H1 (cell line): ENCODE measurements at places on chromosomes 16 and 17. TPM values are rescaled to one million over a fixed set of nuclear protein-coding genes. Genes with fewer than 3 reads are reported as not detected.

DNA sequence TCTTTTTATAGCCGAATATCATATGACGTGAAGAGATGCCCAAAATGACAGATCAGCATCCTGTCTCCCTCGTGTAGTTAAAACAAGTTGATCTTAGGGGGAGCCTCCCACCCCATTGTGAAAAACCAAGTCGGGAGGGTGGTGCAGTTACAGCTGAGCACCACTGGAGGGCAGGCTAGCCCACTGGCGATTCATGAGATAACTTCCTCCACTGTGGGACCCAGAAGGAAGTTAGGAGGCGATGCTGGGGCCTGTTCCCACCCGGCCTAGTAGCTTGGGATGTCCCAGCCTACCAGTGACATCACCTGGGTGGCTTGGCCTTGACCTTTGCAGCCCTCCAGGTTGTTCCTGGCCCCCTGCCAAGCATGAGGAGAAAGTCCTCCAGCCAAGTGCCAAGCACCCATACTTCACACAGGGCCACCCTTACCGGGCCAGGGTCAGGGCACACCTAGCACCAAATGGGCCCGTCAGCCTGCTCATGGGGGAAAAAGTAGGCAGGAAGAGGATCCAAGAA is 8.1 kb upstream of the CPNE2 start:
- DNase-seq = peak; percentile 88

DNA sequence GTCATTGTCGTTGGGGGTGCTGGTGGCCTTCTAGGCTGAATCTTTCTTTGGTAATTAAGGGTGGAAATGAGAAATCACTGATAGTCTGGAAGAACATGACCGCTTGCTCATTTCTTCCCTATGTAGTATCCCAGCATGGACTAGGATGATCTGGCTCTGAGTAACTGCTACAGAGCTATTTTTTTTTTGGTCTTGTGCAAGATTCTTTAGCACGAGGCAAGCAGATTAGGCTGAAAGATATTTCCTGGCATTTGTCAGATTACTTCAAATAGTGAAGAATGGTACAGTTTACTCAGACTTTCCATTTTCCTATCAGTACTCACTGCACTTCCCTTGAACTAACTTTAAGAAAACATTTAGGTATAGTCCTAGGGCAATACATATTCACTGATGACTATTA is 89.0 kb downstream of the SYCE1L start:
- no peak for DNase-seq

DNA sequence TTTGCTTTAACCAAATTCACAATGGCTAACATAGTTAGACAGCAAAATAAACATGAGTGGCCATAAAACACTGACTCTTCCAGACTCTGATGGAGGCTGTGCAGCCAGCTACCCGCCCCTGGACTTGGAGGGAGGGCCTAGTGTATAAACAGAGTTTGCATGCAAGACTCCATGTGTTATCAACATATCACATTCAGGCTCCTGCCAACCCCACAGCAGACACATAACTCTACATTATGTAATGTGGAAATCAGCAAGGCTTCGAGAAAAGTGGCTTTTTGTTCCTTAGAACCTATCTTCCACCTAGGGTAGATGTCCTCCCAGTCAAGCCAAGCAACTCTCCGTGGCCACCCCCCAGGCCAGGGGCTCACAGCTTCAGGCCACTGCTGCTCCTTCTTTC is 19.3 kb upstream of the SOX9 start:
- DNase-seq = no peak

Gene SCGB1C2
- total RNA-seq = not detected in 2 replicates

GRCh38 chr17:21282850-21283249 is 1.7 kb upstream of the MAP2K3 start:
- no peak for DNase-seq

Gene MGAT5B
- 8.2 and 9.3 TPM in 2 replicates for total RNA-seq

Gene CCT6B
- 0.48 and 1.3 TPM in 2 replicates for total RNA-seq

GRCh38 chr16:55621771-55622170 is 34.0 kb upstream of the SLC6A2 start:
- no peak for DNase-seq

- DNase-seq = no peak
Measured at GRCh38 chr16:81975637-81976036, 35.6 kb downstream of the SDR42E1 start.

Gene USP22
- 316 and 321 TPM in 2 replicates for total RNA-seq

Gene DERL2
- total RNA-seq = 58.4 and 67.5 TPM in 2 replicates

- DNase-seq = no peak
Measured at GRCh38 chr16:80627108-80627507, 86.3 kb downstream of the DYNLRB2 start.

DNA sequence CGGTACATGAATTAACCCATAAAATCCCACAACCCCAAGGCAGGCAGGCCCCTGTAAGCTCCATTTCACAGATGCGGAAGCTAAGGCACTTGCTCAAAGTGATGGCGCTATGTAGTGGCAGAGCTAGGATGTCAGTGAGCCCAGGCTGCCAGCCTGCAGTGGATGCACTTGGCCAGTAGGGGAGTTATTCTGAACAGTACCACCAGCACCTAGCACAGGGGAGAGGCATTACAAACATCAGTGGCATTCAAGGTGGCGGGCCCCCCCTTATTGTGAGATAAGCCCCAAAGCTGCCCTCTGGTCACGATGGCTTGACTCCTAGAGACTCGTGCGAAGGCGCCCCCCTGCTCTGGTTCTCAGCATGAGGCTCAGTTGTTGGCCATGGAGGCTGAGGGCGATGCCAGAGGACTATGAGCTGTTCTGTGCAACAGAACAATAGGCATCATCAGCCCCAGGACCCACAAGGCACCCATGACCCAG is 33.8 kb downstream of the GTF3C1 start:
- peak; percentile 79 for DNase-seq

- DNase-seq = no peak
Measured at GRCh38 chr17:63407741-63408330, 38.3 kb downstream of the CYB561 start.

- DNase-seq = no peak
Measured at GRCh38 chr17:35799942-35800341, 4.5 kb upstream of the MMP28 start.

- no peak for DNase-seq
Measured at GRCh38 chr17:16243801-16244567, 27.0 kb downstream of the PIGL start.

DNA sequence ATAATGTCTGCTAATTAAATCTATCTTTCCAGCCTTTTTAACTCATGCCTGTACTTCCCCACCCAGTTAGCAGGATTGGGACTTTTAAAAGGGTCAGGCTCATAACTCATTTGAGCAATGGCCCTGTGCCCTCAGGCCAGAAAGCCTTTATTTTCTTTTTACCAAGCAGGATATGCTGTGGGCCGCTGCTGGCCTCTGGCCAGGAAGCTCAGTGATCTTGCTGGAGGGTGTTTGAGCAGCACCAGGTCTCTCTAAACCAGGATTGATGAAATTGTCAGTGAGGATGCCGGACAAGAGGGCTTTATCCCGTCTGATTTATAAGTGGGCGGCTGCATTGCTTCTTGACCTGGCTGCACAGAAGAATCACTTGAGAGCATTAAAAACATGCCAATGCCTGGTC is 187.8 kb downstream of the RAB11FIP4 start:
- DNase-seq = no peak

Gene HCRT
- not detected in 2 replicates for total RNA-seq

Gene RAB26
- 4.3 and 5.3 TPM in 2 replicates for total RNA-seq

- no peak for DNase-seq
Measured at GRCh38 chr16:70706948-70707465, 21.2 kb upstream of the MTSS2 start.

Gene IGFBP4
- 105 and 109 TPM in 2 replicates for total RNA-seq

DNA sequence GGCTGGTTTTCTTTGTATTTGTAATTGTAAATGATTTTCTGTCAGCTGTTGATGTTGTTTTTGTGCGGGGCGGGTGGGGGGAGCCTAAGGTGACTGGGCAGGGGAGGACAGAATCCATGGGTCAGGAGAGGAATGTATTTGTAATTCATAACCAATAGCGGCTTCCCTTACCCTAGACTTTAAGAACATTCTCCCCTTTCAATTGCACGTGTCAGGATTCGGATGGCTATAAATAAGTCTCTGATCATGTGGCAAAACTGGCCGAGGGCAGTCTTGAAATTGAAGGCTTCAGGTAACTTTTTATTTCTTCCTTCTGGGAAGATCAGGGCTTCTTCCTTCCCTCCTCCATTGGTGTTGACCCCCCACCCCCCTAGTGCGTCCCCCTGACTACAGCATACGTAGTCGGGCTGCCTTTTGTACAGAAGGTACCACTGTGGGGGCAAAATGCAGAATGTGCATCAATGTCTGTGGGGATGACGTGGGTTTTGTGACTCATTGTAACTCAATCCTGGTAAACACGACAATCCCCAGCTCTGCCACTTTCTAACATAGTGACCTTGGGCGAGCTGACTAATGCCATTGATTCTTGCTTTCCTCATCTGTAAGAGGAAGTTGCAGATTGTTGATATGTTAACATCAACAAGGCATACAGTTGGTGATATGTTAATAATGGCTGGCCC is 16.2 kb downstream of the MARCHF10 start:
- no peak for DNase-seq

GRCh38 chr17:17467720-17468119 is 9.1 kb upstream of the MED9 start:
- DNase-seq = no peak

GRCh38 chr16:2090777-2091546 is 43.2 kb downstream of the TSC2 start:
- DNase-seq = peak; percentile 59

DNA sequence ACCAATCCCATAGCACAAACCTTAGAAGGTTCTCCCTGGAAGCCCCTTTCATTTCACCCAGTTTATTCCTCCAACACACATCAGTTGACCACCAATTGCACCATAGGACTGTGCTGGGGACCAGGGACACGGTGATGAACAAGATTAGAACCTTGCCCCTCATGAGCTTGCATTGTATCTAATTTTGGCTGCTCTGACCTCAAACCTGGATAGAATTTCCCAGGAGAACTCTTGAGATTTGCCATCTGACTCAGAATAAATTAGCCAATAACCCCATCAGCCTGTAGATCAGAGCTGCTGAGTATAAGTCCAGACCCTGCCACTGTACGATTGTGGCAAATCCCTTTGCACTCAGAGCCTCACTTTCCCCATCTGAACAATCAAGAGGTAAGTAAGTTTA is 52.1 kb downstream of the CDH11 start:
- no peak for DNase-seq

- DNase-seq = no peak
Measured at GRCh38 chr17:5832886-5833285, 237.3 kb upstream of the WSCD1 start.

Gene MAF
- 2.7 TPM in 2 replicates for total RNA-seq

GRCh38 chr17:55584055-55584685 is 72.9 kb upstream of the SMIM36 start:
- DNase-seq = no peak

DNA sequence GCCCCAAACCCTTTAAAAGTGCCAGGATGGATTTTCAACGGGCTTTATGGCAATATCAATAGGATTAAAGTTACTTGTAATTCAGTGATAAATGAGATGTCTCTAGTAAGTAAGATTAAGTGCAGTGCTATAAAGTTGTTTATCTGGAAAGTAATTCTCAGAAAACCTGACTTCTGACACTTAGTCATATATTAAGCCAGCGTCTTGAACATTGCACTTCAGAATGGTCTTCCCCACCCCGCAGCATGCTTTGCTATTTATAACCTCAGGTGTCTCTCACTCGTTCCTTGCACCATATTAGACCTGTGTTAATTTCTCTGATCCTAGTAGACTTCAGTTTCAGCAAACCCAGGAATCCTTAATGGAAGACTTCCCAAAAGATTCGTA is 2.1 kb upstream of the MAF start:
- no peak for DNase-seq

DNA sequence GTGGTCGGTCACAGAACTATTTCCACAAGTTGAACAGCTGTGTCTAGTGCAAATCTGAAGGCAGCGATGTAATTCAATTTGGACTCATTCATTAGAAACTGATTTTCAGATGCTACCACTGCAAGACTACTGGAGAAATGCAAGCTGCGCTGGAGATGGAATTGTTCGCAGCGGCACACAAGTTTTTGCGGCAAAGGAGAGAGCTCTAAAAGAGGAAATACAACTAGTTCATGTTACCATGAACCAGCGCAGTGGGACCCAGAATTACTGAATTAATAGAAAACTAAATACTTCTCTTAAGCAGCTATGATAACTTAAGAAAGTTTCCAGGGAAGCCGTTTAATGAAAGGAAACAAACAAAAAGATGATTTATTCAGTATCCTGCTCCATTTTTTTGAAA is 1.9 kb downstream of the CREBBP start:
- DNase-seq = no peak

GRCh38 chr17:77794846-77795245 is 163.7 kb upstream of the TNRC6C start:
- DNase-seq = no peak

GRCh38 chr16:68406458-68407152 is 41.7 kb downstream of the SMPD3 start:
- DNase-seq = no peak

DNA sequence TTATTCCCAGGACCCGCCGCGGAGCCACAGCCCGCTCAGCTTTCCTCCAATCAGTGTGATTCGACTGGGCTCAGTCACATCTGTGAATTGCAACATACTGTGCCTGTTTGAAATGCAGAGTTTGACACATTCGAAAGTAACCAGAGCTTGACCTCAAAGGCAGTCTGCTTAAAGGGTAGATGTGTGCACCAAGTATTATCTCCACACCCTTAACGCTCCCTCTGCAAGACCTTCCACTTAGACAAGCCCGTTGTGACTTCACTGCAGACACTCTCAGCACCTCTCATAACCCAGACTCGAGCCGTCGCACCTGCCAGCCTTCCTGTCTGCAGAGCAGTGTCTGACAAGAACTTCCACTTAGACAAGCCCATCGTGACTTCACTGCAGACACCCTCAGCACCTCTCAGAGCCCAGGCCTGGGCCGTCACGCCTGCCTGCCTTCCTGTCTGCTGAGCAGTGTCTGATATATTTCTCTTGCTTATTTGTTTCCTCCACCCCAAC is 3.7 kb downstream of the KLHDC4 start:
- DNase-seq = no peak

Gene RCVRN
- not detected in 2 replicates for total RNA-seq

Gene PLCG2
- 5.6 and 6.9 TPM in 2 replicates for total RNA-seq

DNA sequence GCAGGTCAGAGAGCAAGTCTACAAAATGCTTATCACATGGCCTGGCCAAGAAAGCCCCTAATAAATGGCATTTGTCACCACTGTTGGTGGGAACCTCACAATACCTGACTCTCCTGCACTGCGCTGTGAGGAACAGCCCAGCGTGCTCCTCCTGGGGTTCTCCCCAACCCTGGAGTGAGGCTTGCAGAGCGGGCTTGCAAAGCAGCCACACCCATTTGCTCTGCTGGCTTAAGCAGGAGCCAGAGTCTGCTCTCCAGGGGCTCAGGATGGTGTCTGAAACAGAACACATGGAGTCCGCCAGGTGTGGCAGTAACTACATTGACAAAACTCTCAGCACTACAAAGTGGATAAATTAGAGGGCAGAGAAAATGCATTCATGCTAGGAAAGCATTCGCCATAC is 331.0 kb upstream of the CCL2 start:
- DNase-seq = no peak

Gene KRT23
- total RNA-seq = not detected in 2 replicates

- DNase-seq = no peak
Measured at GRCh38 chr16:68973611-68974120, 130.3 kb downstream of the TANGO6 start.

Gene DOC2A
- 10.3 and 13.9 TPM in 2 replicates for total RNA-seq

- no peak for DNase-seq
Measured at GRCh38 chr17:58960068-58960467, 146.6 kb downstream of the TRIM37 start.

GRCh38 chr17:416293-417206 is 63.9 kb upstream of the RPH3AL start:
- DNase-seq = no peak

- DNase-seq = no peak
Measured at GRCh38 chr16:28009586-28010373, 53.7 kb downstream of the GSG1L start.

- DNase-seq = no peak
Measured at GRCh38 chr16:49017501-49017900, 264.1 kb downstream of the CBLN1 start.
